ENCODE measurements at places on chromosomes 12 and 14.

- DNase-seq: no peak
Measured at GRCh38 chr14:94021416-94022157, 4.6 kb upstream of the OTUB2 start.

GRCh38 chr12:3752096-3752709, 706 bp downstream of the CRACR2A start:
- DNase-seq: no peak

GRCh38 chr12:46109343-46110222, 119.2 kb upstream of the SCAF11 start:
- no peak for DNase-seq

DNA sequence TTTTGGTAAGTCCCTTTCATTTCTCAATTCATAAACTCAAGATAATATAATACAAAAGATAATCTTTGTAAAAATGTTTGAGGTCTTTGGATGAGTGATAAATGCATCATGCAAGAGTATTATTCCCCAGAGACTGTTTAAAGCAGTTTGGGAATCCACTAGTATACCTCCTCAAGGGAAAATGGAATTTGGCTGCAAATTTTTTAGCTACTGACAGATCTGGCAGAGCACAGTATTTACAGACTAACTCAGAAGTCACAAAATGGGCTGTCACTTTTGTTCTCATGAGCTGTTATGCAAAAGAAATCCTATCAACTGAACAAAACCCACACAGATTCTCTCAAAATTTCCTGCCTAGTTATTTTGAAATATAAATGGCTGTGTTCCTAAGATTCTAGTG, 9.9 kb downstream of the SPIC start:
- no peak for DNase-seq

DNA sequence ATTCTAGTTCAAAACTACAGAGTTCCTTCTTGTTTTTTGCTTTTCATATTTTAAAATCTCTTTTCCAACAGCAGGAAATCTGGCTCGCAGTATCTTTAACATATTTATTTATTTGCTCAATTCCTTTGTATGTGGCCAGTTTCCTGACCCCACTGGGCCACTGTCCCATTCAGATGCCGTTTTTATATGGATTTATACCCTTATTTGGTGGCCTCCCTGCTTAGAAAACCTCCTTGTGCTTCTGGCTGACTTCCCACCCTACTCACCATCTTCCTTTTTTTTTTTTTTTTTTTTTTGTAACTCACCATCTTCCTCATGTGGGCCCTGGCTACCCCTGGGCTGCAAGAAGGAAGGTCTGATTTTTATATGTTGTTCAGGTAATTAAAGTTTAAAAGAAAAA, 53.9 kb downstream of the TTLL5 start:
- no peak for DNase-seq

DNA sequence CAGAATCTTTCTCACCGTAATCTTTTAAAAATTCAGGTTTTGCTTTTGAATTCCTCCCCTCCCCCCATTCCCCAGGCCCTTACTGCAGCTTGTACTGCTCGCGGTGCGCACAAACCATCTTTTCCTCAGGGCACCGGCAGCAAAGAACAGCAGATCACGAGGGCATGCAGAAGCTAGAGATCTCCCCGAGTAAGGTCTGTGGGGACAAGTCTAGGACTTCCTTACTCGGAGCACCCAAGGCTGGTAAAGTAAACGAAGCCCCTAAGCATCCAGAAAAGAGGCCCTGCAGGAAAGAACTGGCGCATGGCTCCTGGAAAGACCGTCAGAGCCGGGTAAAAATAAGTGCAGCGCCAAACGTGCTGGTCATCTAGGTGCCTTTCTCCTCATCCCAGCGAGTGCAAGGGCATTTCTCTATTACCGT, 727 bp downstream of the LDHB start:
- DNase-seq: no peak

DNA sequence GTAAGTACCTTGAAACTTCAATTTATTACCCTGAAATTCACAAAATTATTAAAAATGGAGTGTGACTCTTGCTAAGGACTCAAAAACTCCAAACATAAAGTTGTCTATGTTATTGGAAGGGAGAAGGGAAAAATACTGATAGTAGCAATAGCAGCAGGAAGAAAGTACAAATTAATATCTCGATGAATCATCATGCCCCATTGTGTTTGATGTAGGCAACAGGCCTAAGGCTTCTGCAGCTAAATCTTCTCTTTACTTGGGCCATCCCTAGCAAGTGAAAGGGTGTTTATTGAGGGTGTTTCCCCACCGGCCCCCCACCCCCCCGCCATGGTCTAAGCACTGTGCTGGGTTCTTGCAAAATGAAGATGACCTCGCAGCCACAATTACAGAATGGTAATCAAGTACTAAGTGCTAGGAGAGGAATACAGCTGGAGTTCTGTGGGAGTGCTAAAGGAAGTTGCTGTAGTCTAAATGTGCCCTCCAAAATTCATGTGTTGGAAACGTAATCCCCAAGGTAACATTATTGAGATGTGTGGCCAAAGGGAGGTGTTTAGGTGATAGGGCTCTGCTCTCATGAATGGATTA, 76.5 kb downstream of the SNAPC1 start:
- DNase-seq: no peak
